Left forelimb (tissue), 1 donor: ENCODE measurements at places on chromosomes 6 and 20.

- DNase-seq = no peak
Observed at GRCh38 chr6:7644417-7644816, 54.4 kb downstream of the SNRNP48 start.

DNA sequence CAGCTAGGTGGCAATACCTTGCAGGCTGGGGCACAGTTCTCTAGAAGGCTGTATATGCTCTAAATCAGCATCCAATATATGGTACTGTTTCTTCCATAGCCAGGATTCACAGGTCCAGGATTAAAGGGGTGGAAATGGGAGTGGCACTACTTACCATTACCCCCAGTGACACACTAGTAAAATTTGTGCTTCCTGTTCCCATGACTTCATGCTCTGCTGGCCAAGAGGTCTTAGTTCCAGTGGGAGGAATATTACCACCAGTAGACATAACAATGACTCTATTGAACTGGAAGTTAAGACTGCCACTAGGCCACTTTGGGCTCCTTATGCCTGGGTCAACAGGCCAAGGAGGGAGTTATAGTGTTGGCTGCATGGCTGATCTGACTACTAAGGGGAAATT, 174.3 kb upstream of the TNFAIP3 start:
- no peak for DNase-seq

- no peak for DNase-seq
Observed at GRCh38 chr6:42690151-42690702, 32.2 kb downstream of the PRPH2 start.

- no peak for DNase-seq
Observed at GRCh38 chr6:21999012-21999528, 297.8 kb downstream of the PRL start.

DNA sequence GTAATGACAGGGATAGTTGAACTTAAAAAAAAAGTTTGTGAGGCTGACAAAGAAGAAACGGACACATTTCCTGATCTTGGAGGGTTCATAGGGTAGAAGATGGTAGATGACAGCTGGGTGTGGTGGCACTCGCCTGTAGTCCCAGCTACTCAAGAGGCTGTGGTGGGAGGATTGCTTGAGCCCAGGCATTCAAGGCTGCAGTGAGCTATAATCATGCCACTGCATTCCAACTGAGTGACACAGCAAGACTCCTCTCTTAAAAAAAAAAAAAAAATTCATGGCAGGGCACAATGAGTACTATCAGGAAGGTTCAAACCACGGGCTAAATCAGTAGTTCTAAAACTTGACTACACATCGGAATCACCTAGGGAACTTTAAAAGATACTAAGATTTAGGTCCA, 2.0 kb upstream of the MICA start:
- no peak for DNase-seq

- no peak for DNase-seq
Observed at GRCh38 chr6:109076377-109076776, 18.3 kb downstream of the SESN1 start.

DNA sequence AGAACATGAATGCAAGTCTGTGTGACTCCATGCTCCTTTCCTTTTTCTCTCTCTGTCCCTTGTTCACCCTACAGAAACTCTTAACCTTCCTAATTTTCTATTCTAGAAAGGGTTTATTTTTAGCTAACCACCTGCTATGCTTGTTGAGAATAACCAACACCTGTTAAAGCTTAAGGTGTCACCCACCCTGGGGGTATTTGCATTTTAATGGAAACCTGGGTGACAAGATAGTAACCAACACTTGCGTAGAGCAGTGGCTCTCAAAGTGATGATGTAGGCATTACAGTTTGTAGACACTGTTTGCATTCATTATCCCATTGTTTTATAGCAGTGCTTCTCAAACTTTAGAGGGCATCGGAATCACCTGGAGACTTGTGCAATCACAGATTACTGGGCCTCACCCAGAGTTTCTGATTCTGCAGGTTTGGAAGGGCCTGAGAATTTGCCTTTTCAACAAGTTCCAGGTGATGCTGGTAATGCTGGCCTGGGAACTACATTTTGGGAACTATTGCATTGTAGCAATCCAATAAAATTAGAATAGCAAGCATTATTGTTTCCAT, 114.4 kb upstream of the ARMC2 start:
- no peak for DNase-seq

DNA sequence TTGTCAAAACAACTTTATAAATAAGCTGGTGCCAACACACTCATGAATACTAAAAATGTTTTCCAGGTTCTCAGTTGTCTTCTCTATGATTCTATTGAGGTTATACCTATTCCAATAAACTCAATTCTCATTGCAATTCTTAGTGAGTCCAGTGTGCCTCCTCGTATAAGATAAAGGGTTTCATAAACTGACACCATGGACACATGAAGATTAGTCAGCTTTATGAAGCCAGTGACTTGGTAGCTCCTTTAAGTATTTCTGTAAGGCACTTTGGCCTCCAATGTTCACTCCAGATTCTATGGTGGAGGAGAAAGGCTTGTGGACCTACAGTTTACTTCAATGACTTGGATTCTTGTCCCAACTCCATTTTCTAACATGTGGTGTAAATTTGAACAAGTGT, 521.3 kb upstream of the JARID2 start:
- DNase-seq = no peak

- DNase-seq = no peak
Observed at GRCh38 chr20:59944726-59945125, 4.5 kb downstream of the FAM217B start.

GRCh38 chr6:18177286-18177965, 22.2 kb downstream of the KDM1B start:
- DNase-seq = no peak

GRCh38 chr6:99331531-99331930, 17.9 kb downstream of the FAXC start:
- no peak for DNase-seq

DNA sequence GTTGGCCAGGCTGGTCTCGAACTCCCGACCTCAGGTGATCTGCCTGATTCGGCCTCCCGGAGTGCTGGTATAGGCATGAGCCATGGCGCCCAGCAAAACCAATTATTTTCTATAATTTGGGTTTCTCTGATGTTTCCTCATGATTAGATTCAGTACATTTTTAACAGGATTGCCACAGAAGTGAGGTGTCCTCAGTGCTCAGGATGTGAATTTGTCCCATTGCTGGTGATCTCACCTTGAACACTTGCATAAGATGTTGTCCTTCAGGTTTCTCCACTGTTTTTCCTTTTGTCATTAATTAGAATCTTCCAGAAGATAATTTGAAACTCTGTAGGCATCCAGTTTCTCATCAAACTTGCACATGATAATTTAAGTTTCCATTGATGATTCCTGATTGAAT, 45.4 kb upstream of the RPL7L1 start:
- DNase-seq = no peak

DNA sequence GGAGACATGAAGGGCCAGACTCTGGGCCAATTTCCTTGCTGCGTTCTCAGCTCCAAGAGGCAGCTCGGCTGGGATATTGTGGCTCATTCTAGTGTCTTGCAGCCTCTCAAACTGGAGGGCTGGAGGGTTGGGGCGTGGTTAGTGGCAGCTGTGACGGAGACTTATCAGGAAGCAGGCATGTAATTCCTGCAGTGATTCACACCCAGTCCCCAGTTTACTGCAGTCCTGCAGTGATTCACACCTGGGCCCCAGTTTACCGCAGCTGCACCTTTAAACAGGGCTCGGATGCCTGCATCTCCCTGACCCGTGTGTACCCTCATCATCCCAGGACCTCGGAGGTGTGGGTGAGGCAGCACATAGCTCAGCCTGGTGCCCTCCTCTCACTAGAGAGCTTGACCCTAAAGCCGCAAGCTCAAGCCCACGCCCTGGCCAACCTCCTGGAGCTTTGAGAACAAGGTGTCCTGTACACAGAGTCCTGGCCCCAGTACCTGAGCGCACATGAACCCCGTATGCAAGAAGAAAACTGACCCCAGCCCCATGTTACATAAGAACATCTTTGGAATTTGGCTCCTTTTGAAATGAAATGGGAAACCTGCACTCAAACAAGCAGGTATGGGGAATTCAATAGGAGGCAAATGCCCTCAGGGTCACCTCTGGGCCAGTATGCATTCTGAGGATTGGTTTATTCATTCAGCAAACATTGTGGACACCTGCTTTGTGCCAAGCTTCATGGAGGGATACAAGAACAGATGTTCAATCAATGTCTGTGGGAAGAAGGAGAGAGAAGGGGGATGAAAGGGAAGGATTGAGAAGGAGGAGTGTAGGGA, 55.3 kb upstream of the FAM83D start:
- no peak for DNase-seq

- no peak for DNase-seq
Observed at GRCh38 chr6:106536357-106536756, 92.9 kb downstream of the RTN4IP1 start.
